ENCODE measurements at places on chromosomes 12 and 14. TPM values are rescaled to one million over a fixed set of nuclear protein-coding genes. Genes with fewer than 3 reads are reported as not detected.

The PLXNC1 gene
- total RNA-seq = 2.8 TPM

DNA sequence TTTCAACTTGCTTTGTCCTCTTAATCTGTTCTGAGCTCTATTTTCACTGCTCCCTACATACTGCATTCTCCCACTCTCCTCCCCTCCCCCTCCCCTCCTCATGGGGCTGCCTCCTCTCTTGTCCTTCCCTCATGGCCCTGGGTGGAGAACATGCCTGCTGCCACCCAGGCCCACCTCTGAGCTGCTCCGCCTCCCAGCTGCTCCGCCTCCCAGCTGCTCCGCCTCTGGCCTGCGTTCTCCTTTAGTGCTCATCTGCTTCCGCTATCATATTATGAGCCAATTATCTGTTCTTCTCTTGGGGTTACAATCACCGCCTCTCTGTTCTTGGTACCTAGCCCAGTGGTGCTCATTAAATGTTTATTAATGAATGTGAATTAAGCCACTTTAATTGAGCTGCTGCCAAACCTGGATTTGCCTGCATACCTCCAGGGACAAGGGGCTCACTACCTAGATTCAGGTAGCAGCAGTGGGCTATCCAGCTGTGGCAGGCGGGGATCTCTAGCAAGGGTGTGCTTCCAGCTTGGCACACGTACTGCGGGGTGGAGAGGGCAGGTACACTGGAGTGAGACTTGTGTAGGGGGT lies 32.0 kb upstream of the FAM181A start:
- no peak for DNase-seq

GRCh38 chr14:94640721-94641631 lies 28.8 kb downstream of the SERPINA3 start:
- no peak for DNase-seq

GRCh38 chr12:79982086-79983062 lies 47.5 kb upstream of the PPP1R12A start:
- no peak for DNase-seq

DNA sequence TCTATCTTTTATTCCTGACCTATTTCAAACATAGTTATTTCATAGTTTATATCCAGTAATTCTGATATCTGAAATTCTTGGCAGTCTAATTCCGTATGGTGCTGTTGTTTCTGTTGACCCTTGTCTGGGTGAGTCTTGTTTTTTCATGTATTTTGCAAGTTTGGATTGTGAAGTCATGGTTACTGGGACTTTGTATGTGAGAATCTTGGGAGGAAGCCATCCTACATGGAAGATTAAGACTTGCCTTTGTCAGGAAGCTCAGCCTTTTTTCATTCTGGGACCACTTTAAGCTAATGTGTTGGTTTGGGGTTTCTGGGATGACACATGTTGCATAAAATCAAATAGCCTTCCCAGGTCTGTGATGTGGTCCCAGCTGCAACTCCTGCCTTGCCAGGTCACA lies 191.6 kb upstream of the E2F7 start:
- no peak for DNase-seq

The TC2N gene
- total RNA-seq = 3.1 TPM

- DNase-seq = no peak
Observed at GRCh38 chr14:72947366-72948160, 21.3 kb downstream of the DCAF4 start.

DNA sequence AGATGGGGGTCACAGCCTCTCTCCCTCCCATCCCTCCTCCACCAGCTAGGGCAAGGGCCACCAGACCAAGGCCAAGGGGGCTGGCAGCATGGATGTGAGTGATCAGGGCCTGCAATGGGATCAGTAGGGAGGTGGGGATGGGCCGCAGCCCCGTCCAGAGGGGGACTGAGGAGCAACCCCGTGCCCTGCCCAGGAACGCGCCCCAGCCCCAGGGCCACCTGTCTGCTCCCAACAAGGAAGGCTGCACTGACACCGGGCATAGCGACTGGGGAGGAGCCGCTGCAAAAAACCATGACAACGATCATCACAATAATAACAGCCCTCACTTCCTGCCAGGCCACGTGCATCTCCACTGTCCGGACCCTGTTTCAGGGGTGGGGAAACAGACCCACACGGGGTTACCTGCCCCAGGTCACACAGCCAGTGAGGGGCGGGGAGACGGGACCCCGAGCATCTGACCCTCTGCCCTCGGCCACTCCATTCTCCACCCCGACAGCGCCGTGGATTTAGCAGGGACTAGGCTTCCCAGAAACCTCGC lies 24.3 kb downstream of the NCOR2 start:
- DNase-seq = no peak

The RPS29 gene
- 835 TPM for total RNA-seq

- no peak for DNase-seq
Observed at GRCh38 chr12:57153415-57153997, 6.1 kb upstream of the LRP1-AS start.

The LRRC10 gene
- not detected for total RNA-seq

The SPRING1 gene
- 7.8 TPM for total RNA-seq

The KRAS gene
- 14.6 TPM for total RNA-seq

- no peak for DNase-seq
Observed at GRCh38 chr12:27506645-27507189, 17.3 kb upstream of the PPFIBP1 start.

The CLEC9A gene
- total RNA-seq = not detected

DNA sequence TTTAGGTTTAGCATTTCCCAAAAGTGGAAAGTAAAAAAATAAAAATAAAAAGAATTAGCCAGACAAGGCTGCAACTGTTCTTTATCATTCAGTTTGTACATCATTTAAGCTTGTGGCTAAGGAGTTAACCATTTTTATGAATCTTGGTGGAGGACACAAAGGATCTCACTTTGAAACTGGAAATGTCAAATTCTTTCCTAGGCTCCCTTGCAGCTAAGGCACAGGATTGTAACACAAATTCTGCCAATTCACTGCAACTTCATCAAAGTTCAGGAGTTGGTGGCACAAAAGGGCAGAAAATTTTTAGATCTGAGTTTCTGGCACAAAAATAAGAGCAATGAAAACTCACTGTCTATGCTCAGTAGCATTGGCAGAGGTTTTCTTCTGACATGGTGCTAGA lies 211.2 kb upstream of the SYT10 start:
- no peak for DNase-seq

GRCh38 chr12:124663771-124664366 lies 96.5 kb upstream of the NCOR2 start:
- no peak for DNase-seq

DNA sequence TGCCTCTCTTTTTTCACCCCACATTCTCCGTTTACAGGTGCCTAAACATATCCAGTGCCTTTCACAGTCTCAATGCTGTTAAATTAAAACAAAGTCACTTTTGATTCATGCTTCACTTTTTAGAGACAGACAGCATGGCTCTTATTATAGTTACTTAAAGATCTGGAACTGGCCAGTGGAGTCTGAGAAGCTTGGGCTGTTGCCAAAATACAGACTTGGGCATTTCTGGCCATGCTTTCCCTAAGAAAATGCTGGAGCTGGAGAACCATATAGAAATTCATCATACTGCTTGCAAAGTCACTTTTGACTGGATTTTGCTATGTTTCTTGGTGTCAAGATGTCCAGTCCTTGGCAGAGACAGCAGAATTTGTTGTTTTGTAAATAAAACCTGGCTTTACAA lies 12.2 kb upstream of the GPR68 start:
- no peak for DNase-seq

GRCh38 chr12:85821759-85822158 lies 14.4 kb downstream of the RASSF9 start:
- DNase-seq = no peak

DNA sequence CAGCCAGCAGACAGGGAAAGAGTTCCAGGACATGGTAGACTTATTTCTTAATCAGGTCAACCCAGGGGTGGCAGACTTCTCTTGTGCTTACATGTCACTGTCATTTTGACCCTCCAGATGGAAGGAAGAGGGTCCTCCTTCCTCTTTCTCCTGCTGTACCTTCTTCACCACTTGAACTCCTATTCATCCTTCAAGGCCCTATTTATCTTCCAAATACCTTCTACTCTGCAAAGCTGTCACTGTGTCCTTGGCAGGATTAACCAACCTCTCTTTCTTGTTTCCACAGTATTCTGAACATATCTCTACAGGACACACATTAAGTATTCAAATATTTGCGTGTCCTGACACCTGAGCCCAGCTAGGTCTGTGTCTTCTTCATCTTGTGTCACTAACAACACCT lies 163.1 kb downstream of the DICER1 start:
- no peak for DNase-seq

- DNase-seq = no peak
Observed at GRCh38 chr14:80780500-80780899, 161.0 kb downstream of the CEP128 start.

DNA sequence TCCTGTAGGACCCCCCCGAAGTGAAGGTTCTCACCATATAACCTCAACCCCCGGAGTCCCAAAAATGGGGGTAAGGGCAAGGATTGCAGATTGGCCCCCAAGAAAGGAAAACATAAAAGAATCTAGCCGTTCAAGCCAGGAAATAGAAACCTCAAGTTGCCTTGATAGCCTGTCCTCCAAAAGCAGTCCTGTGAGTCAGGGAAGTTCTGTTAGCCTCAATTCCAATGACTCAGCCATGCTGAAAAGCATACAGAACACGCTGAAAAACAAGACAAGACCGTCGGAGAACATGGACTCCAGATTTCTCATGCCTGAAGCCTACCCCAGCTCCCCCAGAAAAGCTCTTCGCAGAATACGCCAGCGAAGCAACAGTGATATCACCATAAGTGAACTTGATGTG lies 344.2 kb upstream of the RGS6 start:
- no peak for DNase-seq

All from psoas muscle (tissue), 8 donors.